ENCODE measurements at places on chromosomes 7 and 10.

DNA sequence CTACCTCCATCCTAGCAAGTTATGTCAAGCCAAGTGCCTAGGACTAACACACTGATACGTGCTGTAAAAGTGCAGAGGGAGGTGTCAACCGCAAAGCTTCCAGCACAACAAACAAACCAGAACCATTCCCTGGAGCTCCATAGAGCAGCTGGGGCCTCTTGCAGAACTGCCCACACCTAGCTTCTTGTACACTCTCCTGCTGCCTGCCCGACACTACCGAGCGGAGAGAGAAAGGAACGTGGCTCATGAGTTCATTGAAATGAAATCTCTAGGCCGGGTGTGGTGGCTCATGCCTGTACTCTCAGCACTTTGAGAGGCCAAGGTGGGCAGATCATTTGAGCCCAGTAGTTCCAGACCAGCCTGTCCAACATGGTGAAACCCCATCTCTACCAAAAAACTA is 73.5 kb downstream of the MKI67 start:
- no peak for ATAC-seq

DNA sequence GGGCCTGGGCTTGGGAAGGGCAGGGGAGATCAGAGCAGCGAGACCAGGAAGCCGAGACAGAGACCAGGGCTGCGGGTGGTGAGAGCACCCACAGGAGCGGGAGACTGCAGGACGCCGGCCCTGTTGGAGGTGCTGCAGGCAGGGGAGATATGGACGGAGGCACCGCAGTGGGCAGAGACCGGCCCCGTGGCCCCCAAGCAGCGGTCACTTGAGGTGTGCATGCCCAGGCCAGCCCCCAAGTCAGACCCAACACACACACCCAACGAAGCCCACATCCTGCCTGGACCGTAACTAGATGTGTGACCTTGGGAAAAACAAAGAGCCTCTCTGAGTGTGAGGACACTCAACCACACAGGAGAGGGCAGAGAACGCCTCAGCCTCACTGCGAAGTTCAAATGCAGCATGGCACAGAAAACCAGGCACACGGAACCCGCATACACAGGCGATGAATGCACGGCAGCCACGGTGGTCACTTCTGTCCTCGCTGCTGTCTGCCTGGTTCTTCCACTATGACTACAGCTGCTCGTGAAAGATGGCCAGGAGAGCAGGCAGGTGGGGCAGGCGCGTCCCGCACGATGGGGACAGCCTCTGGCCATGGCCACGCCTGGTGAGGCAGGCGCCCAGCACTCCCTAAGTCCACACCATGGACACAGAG is 214.7 kb downstream of the MAD1L1 start:
- no peak for ATAC-seq

- no peak for ATAC-seq
Observed at GRCh38 chr7:96090756-96091155, 231.1 kb downstream of the SLC25A13 start.

DNA sequence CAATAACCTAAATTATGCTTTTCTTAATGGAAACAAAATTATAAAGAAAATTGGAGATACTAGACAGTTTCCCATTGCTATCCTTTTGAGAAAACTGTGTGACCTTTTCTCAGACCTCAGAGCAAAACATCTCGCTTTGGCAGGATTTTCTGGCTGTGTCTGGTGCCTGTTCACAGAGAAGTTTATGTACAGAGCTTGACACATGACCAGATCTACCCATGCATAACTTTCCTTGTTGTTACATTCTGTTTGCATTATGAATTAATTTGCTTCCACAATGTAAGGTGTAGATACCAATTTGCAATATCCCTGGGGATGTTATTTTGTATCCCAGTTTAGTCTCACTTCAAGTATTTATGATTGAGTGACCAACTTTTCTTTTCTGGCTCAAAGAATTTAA is 565.0 kb downstream of the XPNPEP1 start:
- ATAC-seq: no peak

GRCh38 chr7:148854983-148855382 is 29.1 kb downstream of the EZH2 start:
- ATAC-seq: no peak

DNA sequence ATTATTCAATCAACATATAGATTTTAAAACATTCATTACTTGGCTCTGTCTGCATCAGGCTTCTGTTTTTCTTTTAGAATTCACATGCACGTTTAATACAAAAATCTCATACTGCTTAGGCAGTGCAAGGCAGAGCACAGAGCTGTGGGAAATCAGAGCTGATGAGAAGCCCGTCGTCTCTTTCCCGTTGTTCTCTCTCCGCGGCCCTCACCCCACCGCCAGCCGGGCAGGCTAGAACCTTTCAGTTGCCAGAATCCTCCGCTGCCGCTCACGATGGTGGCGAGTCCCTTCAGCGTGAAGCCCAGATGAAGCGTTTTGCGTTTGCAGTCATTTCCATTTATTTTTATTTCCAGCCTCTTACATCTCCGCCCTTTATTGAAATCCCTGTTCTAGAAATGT is 648.2 kb downstream of the SDK1 start:
- no peak for ATAC-seq

- no peak for ATAC-seq
Observed at GRCh38 chr10:92387289-92387940, 96.4 kb downstream of the MARCHF5 start.

GRCh38 chr7:34138483-34138882 is 233.1 kb downstream of the BMPER start:
- ATAC-seq: no peak

GRCh38 chr10:7787857-7788638 is at the start of the genes ATP5F1C and KIN:
TSS of gene ATP5F1C (plus strand) at chr10:7788177. CDS start at chr10:7788208, 31 bp downstream.
TSS of gene KIN (minus strand) at chr10:7787993. CDS start at chr10:7787933, 60 bp downstream.
- peak; percentile 97 for ATAC-seq

DNA sequence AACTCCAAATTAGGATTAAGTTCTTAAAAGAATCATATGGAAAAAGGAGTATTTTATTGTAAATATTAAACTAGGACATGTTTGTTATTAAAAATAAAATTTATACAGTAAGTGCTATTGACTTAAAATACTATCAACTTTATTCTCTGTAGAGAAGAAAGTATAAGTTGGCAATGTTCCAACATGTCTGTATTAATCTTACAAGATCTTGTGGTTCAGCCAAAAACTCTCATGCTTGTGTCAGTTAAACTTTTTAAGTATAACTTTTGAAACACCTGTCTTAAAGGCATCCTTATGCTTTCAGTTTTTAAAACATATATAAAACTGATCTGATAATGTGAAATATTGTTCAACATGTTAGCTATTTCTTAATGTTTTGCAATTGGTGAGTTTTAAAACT is 160.7 kb downstream of the ZEB1 start:
- ATAC-seq: no peak

- ATAC-seq: peak; percentile 28
Observed at GRCh38 chr7:4792537-4793126, 17.2 kb downstream of the AP5Z1 start.

GRCh38 chr10:103225939-103226338 is 19.7 kb upstream of the RPEL1 start:
- no peak for ATAC-seq

DNA sequence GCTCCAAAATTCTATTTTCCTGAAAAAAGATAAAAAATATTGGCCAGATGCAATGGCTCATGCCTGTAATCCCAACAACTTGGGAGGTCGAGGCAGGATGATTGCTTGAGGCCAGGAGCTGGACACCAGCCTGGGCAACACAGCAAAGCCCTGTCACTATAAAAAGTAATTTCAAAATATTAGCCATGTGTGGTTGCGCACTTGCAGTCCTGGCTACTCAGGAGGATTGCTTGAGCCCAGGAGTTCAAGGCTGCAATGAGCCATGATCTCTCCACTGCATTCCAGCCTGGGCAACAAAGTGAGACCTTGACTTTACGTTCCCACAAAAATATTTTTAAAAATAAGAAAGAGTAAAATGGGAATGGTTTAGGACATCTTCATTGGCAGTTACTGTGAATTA is 104.1 kb upstream of the AFAP1L2 start:
- no peak for ATAC-seq

DNA sequence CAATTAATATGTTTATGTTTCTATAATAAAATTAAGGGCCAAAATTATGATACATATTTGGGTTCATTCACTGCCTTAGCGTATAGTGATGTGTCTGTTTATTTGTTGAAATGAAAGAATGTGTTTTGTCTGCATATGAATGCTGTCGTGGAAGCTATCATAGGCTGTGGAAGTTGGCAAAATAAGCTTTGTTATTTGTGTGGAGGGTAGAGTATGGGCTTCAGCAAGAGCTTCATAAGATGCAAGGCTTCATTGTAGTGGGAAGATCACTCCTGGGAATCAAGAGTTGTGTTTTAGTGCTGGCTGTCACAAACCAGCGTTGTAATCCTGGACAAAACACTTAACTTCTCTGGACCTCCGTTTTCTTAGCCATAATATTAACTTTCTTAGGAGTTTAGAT is 2.5 kb downstream of the SLK start:
- ATAC-seq: no peak

- ATAC-seq: no peak
Observed at GRCh38 chr7:50504646-50505546, 54.7 kb upstream of the FIGNL1 start.

GRCh38 chr7:33449847-33450246 is 320.5 kb downstream of the BBS9 start:
- peak; percentile 14 for ATAC-seq

DNA sequence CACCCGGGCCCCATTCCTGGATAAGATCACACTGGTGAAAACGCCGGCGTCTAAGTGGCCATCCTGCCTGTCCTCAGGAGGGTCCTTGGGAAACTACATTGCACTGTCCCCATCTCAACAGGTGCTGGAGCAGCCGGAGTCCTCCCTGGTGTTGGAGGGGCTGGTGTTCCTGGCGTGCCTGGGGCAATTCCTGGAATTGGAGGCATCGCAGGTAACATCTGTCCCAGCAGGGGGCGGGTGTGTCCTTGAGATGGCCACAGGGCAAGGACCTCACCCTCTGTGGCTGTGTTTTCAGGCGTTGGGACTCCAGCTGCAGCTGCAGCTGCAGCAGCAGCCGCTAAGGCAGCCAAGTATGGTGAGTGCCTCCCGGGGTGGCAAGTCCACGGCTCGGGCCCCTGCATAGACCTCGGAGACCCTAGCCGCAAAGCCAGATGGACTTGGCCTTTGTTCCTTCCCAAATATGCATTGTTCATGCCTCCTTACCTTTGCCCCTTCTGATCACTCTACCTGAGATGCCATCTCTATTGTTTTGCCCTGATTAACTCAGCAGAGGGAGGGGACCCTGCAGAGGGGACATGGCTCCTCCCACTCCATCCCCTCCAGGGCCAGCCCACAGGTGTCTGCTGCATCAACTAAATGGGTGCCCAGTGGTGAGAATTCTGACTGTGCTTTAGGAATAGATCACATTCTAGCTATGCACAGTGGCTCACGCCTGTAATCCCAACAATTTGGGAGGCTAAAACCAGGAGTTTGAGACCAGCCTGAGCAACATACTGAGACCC is 23.8 kb downstream of the ELN start:
- ATAC-seq: no peak

GRCh38 chr7:45211066-45211465 is 53.5 kb downstream of the RAMP3 start:
- ATAC-seq: no peak

DNA sequence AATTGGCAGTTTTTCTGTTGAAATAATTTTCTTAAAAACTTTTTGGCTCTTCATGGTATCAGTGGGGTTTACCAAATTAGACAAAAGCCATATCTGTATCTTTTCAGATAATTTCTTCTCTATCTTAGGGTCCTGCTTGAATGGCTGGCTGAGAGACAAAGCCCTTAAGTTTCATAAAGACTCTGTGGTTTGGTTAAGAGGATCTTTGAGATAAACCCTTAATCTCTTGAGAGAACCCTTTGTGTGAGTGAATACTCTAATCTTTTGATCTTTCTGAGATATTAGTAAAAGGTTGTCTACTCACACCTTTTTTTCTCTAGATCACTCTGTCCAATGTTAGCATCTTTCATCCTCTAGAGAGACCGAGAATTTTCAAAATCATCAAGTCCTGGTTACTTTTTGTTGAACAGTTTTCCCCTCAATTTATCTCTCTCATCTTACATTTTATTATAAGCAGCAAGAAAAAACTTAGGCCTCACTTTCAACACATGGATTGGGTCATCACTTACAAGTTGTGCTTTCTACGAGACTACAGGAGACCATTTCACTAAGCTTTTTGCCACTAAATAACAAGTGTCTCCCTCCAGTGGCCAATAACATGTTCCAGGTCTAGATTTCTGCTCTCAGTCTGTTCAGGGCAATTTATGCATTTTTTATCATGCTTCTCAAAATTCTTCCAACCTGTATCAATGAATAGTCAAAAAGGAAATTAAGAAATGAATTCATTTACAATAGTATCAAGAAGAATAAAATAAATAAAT is 28.4 kb downstream of the DNAJC9 start:
- no peak for ATAC-seq

DNA sequence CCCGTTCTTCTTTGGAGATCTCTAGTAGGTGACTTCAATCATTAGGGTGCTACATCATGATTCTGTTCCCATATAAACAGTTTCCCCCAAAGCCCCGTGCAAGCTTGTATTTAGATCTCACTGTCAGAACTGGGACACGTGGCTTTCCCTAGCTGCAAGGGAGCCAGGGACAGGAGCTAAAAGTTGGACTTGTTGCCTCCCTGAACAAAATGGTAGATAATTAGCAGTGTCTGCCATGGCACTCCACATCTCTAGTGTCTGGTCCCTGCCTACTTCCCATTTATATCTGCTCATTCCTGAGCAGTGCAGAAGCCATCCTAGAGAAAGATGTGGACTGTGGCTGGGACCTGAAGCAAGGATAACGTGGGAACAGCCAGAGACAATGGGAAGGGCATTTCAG is 76.6 kb upstream of the FGFR2 start:
- ATAC-seq: no peak

DNA sequence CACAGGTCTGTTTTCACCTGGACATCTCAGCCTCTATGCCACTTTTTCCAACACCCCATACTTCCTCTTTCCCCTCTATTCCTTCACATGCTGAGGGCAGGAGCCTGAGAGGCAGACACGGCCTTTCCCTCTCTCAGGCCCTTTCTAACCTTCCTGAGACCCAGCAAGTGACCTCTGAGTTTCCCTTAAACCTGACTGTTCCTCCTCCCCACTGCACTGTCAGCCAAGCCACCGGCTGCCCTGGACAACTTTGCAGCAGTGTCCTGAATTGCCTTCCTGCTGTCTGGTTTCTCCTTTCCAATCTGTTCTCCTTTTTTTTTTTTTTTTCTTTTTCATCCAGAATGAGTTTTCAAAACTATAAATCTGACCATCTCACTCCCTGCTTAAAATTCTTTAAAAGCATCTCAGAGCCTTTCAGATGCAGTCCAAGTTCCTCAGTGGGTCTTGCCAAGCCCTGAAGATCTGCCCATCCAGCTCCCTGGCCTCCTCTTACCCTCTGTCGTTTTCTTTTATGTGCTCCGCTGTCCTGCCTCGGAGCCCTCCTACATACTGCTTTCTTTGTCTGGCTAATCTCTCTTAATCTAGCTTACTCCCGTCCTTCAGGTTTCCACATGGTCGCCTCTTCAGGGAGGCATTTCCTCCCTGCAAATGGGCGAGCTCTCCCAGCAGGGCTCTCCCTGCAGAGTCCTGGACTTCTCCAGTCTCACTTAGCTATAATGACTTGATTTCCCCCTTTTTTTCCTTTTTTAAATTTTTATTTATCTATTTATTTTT is 30.5 kb downstream of the SLC13A4 start:
- ATAC-seq: no peak

All from activated T-helper 17 cell treated with anti-CD3 and anti-CD28 coated beads, Interleukin-2, amount 50 U/mL, for 72 hours (primary cell).